ENCODE measurements at places on chromosomes 12 and 14. TPM values are rescaled to one million over a fixed set of nuclear protein-coding genes. Genes with fewer than 3 reads are reported as not detected.

DNA sequence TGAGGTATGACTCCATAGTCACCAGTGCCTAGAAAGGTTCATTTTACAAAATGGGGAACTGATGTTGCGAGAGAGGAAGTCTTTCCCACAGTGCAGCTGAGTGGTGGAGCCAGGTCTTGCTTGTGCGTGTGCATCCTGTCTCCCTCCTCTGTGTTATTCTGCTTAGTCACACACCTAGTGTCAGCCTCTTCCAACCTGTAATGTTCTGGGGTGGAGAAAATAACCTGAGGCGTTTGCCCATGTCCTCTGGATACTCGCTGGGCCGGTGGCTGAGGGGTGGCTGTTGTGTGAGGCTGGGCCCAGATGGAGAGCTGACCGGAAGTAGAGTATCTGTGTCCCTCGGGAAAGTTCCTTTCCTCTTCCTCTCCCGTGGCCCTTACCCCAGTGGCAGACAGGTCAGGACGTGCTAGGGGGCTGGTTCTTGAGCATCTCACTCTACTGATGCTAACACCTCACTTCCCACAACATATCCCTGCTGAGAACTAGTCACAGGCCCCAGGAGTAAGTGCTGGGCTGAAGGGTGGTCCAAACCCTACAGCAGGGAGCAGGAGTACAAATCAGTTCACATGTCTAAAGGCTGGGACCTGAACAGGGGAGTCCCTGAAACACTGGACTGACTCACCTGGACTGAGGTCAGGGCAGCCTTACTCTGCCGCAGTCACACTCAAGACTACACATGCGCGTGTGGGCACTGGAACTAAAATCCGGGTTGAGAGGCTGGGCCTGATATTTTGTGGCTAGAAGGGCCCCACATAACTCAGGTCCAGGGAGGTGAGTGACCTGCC is 7.0 kb downstream of the MLF2 start:
- no peak for DNase-seq

PLBD1 gene
- 0.26 TPM for total RNA-seq

ESYT1 gene
- total RNA-seq: 90.9 TPM

DNA sequence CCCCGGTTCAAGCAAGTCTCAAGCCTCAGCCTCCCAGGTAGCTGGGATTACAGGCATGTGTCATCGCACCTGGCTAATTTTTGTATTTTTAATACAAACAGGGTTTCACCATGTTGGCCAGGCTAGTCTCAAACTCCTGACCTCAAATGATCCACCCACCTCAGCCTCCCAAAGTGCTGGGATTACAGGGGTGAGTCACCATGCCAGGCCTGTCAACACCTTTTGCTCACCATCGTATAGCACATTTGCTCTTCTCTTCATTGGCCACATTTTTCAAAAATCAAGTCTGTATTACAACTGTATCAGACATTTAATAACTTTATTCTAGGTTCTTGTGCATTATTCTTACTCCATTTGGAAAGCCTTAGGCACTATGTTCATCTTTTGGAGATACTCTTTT is 50.3 kb downstream of the BCAT1 start:
- no peak for DNase-seq

STYK1 gene
- not detected for total RNA-seq

WSB2 gene
- total RNA-seq: 223 TPM

- no peak for DNase-seq
Observed at GRCh38 chr14:96792003-96792402, 5.2 kb upstream of the VRK1 start.

DNA sequence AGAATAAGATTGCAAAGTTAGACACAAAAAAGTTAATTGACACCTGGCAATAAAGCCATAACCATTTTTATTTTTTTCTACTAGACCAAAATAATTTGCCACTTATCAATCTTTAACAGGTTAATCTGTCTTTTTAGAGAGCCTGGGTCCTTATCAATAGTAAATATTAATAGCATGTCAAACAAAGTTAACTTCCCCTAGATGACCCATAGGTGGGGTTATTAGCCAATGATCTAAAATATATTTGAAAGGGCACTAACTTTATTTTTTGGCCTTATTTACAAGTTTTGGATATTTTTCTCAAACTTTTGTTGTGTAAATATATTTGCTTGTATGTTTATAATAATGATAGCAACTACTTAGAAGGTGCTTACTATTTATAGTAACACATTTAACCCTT is 3.9 kb downstream of the ANKRD33 start:
- DNase-seq: peak; percentile 27

DNA sequence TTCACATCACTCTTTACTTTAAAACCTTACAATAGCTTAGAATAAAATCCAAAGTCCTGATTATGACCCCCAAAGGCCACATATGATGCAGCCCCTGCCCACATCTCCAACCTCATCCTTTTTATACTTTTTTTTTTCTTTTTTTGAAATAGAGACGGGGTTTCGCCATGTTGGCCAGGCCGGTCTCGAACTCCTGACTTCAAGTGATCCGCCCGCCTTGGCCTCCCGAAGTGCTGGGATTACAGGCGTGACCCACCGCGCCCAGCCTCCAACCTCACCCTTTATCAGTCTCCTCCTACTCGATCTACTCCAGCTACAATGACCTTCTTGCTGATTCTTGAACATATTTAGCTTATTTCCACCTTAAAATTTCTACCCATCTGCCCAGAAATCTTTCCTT is 1.2 kb upstream of the MAPKAPK5 start:
- DNase-seq: no peak

SOX5 gene
- total RNA-seq: 10.4 TPM

- no peak for DNase-seq
Observed at GRCh38 chr12:119940897-119941296, 48.1 kb upstream of the BICDL1 start.

DAAM1 gene
- 23.5 TPM for total RNA-seq

- no peak for DNase-seq
Observed at GRCh38 chr14:53599221-53599945, 357.2 kb downstream of the BMP4 start.

DNA sequence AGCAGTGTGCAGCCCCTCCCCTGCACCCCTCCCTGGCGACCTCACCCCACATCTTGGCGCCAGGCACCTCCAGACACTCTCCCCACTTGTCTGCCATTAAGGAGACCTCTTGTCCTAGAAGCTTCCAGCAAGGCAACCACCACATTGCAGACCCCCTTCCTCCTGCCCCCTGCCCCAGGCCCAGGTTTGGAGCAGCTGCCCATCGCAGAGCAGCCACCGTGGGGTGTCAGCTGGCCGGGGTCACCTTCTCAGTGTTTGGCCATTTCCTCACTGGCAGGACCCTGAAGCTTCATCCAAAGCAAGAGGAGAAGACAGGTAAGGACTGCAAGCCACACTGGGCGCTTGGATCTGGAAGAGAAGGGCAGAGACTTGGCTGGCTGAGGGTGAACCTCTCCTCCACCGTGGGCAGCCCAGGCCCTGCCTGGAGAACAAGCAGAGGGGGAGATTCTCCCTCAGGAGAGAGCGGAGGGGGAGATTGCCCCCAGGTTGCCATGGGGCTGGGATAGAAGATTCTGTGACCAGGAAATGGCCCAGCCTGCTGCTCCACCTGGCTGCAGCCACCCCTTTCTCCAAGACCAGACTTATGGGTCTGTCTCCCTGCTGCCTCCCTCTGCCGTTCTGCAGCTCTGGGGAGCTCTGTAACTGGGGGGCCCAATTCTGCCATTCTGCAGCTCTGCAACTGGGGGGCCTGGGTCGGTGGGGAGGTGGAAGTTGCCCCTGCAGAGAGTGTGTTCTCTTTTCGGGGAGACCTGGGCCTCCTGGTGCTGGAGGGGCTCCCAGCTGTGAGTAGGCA is 72.9 kb upstream of the C14orf180 start:
- no peak for DNase-seq

GRCh38 chr14:78834766-78835451 is 664.7 kb downstream of the NRXN3 start:
- DNase-seq: no peak

DNA sequence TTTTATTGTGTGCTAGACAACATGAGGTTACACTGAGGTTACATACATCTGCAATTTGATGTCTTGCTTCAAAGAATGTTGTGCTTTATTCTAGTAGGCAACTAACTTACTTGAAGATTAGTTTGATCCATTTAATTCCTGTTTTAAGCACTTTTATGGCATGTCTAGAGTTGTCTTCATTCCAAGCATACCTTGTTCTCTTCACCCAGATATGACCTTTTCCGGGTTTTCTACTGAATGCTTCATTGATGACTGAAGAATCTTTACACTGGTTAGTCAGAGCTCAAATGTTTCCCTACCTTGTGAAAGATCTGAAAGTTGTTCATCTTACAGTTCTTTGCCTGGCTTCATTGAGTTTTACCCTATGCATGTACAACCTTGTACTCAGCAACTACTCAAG is 274.0 kb upstream of the KITLG start:
- DNase-seq: peak; percentile 18

GRCh38 chr12:8899830-8900229 is 14.5 kb upstream of the PHC1 start:
- DNase-seq: no peak

DNA sequence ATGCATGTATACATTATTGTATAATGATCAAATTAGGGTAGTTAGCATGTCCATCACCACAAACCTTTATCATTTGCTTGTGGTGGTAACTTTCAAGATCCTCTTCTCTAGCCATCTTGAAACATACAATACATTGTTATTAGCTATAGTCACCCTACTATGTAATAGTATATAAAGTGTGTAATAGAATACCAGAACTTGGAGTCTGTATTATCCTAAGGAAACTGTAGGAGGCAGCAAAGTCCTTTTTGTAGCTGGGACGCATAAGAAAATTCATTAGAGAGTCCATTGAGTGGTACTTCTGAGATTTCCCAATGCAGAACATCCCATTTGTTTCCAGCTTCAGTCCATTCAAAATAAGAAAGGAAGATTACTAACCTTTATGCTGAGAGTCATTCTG is 325.9 kb upstream of the LRFN5 start:
- DNase-seq: peak; percentile 55

ACSS3 gene
- total RNA-seq: not detected

GRCh38 chr12:28710882-28711281 is 438.2 kb upstream of the FAR2 start:
- no peak for DNase-seq

- no peak for DNase-seq
Observed at GRCh38 chr12:105466231-105466900, 135.9 kb downstream of the C12orf75 start.

GLS2 gene
- not detected for total RNA-seq

TSPAN11 gene
- total RNA-seq: not detected

DNA sequence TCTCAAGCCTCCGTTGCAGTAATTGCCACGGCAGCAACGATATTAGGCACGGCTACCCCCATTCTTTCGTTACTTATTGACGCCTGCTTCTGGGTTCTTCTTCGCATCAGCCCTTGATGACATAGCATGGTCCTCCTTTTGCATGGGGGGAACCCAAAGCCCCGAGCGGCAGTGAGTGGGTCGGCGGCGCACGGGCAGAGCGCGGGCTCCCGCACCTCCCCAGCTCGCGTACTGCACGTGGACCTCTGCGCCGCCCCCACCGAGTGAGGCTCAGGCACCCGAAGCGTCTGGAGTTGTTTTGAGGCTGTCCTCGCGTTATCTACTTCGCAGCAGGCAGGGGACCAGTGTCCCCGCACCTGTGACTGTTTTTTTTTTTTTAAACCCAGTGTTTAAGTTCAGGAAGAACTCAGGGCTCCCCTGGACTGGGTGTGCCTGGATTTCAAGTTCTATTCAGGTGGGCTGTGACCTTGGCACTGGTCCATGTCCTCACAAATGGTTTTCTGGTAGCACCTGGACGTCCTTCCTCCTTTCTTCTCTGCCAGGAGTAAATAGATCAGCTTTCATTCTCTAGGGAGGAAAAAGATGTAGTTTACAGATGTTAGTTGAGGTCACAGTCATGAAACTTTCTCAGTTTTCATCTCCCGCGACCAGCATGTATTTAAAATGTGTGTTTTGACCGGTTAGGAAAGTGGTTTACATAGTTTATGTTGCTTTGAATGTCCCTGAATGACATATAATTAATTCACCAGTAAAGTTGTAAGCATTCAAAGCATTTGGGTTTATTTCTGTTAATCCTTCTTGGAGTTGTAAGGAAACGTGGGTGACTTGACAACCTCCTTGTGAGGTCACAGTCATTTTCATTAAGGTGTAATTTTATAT is 1.4 kb upstream of the FOXN4 start:
- no peak for DNase-seq

DNA sequence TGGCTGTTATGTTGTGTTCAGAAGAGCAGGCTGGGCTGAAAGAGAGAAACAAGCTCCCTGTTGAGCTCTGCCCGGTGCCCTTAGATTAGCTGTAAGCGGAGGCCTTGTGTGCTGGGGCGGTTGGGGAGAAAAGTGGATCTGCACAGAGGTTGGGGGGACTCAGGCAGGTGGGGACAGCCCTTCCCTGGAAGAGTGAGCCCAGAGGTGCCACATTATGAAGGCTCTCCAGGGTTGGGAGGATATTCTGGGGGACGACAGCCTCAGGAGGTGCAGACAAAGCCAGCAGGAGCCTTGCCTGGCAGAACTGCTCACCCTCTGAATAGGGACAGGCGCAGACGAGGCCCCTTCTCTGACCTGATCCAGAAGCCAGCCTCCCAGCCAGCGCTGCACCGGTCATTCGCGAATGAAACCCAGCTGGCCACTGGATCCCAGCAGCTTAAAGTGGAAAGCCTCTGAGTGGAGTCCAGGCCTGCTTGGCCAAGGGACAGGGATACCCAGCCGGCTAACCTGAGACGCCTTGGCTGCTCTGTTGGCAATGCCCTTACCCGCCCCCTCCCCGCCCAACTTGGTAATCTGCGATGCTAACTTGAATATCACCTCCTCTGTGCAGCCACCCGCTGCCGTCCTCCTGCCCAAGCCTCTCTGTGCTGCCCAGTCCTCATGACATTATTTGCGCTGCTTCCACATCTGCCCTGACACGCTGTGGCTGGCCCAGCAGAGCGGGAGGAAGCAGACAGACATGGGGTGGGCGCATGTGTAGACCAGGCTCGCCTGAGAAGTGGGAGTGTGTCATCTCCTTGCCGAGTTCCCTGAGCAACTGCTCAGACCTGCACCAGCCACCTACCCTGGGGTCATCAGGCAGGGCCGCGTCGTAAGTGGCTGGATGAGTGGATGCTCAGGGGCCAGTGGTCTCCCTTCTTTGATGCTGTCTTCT is 5.6 kb downstream of the HIP1R start:
- DNase-seq: no peak

DNA sequence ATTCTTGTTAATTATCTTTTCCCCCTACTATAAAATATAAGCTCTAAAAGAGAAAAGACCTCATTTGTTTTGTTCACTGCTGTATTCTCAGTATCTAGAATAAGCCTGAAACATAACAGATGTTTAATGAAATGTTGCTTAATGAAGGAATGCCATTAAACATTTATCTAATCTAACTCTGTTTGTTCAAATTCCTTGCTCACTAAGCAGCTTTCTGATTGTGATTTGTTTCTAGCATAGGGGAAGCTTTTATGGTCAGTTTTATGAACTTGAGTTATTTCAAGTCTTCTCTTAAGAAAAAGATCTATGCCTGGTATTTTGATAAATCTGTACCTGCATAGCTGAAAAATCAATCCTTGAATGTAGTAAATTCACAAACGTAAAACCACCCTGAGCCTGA is 308.6 kb downstream of the CCDC91 start:
- no peak for DNase-seq

- DNase-seq: no peak
Observed at GRCh38 chr12:105922670-105923102, 216.1 kb downstream of the NUAK1 start.

- no peak for DNase-seq
Observed at GRCh38 chr12:68327896-68328295, 4.3 kb downstream of the MDM1 start.

Measured in SK-MEL-5 (cell line).